ENCODE measurements at places on chromosomes 11 and 22.

DNA sequence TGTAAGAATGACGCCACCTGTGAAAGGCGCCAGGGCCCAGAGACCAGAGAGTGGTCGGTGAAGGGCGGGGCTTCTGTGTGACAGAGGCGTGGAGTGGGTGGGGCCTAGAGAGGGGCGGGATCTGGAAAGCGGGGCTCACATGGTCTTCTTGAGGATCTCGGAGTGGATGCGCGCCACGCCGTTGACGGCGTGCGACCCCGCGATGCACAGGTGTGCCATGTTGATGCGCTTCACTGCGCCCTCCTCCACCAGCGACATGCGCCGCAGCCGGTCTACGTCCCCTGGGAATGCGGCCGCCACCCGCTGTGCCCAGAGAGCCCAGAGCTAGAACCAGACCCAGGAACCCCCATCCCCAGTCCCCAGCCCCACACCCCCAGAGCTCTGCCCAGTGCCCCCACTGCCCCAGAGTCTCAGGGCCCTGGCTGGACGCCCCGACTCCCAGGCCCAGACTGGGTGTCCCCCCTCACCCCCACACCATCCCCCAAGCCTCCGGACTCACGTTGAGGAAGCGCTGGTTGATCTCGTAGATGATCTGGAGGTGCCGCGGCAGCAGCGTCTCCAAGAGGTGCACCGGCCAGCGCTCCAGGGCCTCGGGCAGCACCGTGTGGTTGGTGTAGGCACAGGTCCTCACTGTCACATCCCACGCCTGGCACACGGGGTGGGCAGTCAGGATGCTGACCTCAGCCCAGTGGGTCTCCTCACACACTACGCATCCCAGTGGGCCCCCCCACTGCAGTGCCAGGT, 6.2 kb downstream of the PYGM start:
- no peak for DNase-seq

GRCh38 chr22:22748756-22749155, 104.3 kb downstream of the GGTLC2 start:
- DNase-seq: no peak

DNA sequence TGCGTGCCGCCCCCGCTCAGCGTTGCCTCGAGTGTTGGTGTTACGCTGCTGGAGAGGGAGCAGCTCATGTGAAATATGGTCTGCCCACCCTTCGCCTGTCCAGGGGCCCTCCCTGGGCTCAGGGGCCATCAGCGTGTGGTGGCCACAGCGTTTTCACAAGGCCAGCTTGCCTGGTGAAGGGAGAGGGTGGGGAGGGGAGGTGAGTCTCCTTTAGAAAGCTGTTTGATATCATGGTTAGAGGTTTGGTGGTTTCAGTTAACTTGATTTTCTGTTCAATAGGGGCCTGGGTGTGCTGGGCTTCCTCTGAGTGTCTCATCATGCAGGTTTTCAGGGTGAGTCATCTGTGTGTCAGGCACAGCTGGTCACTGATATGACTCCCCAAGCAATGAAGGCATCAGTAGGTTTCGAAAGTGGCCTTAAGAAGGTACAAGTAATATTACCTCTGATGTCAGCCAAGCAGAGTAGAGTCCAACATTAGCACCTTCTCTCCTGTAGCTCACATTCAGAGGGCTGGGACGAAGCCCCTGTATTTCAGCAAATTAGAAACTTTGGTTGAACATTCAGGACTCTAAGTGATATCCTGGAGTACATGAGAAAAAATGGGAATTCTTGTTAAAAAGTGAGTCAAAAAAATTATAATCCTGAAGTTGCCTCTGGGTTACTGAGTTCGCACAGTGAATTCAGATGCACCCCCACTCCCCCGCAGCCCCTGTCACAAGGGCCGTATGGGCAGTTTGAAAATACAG, 172.5 kb downstream of the TBC1D22A start:
- DNase-seq: no peak

- DNase-seq: no peak
Observed at GRCh38 chr11:45556851-45557707, 108.3 kb downstream of the CHST1 start.

- DNase-seq: no peak
Observed at GRCh38 chr22:20057596-20058268, 22.3 kb upstream of the DGCR8 start.

GRCh38 chr11:790721-791564, 1.1 kb upstream of the CEND1 start:
- DNase-seq: no peak

- DNase-seq: no peak
Observed at GRCh38 chr11:3126207-3126865, 38.8 kb downstream of the OSBPL5 start.

- DNase-seq: no peak
Observed at GRCh38 chr11:82403640-82404305, 329.9 kb downstream of the FAM181B start.

Data from germinal center (tissue), 1 donor.